NCI-H1694 treated with DMSO at 0.1 percent for 48 hours (cell line): ENCODE measurements at places on chromosomes 12 and 14.

- peak; percentile 55 for DNase-seq
Observed at GRCh38 chr12:47360771-47361388, 281.1 kb upstream of the AMIGO2 start.

GRCh38 chr12:57166971-57167371, 19.6 kb upstream of the LRP1-AS start:
- DNase-seq: no peak

DNA sequence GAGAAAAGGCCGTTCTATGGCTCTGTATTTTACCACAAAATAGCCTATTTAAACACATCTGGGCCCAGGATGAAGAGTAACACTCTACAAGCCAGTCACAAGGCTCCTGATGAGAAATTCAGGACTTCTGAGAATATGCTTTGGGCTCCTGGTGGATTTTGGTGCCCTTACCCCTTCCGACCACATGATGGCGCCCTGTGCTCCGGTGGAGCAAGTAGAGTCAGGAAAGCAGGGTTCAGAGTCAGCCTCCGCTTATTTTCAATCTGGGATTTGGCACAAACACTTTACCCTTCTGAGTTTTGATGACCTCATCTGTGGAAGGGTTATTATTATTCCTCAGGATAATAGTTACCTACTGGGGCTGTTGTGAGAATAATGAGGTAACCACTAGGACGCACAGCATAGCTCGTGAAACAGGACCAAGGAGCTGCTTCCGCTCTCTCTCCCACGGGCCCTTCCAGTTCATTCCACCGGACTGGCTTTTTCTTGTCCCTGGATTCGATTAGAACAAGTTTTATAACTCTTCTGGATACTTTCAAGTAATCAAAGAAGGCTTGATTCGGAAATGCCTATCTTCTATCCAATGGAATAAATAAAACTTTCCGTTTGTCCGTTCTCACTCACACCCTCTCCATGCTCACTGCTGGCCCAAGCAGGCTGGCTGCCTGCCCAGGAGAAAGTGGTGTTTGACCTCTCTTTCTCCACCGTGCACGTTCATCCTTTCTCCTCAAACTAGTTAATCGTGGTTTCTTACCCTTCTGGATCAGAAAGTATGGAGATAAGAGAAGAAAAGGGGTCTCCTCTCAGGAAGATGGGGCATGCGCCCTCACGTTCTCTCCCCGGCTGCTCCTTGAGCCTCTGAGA, 104.6 kb downstream of the GALC start:
- peak; percentile 18 for DNase-seq

DNA sequence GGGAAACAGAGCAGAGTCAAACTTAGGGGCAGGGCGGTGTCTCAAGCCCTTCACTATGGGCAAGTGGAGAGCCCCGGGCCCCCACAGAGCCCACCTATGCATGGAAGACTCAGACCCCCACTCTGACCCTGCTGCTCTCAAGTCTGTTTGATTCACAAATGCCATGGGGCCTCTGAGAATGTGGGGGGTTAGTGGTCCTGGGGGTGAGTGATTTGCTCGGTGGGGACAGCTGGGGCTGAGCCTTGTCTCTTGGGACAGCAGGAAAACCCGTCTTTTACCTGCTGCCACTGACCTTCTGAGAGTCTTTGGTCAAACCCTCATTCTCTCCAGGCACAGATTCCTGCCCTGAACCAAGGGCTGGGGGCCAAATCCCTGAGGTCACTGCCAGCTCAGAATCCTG, 201.0 kb upstream of the RTL1 start:
- DNase-seq: no peak

DNA sequence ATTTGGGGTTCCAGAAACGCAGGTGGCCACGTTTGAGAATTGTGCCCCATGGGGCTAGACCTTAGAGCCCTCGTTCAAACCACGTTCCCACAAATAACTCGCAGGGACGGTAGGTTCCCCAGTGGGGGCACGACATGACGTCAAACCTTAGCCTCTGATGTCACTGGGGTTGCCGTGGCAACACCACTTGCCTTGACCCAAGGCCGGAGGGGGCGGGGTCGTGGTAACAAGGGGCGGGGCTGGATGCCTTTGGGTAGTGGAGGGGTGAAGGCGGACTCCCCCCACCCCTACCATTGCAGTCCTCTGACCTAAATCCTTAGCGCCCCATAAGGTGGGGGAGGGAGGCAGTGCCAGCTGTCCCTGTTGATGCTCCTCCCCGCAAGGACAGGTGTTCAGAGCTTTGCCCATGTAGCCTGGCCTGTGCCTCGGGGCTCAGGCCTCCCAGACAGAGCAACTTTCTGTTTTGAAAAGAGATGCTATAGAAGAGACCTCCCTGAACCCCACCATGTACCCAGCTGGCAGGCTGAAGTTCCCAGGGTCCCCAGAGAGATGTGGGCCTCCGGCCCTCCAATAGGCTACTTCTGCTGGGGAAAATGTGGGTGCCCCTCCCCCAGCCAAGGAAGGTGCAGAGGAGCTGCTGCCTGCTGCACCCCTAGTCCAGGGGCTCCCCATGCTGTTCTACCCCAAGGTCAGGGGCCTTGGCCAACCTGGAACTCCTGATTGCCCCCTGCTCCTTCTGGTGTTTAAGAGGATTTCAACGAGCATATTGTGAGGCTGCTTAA, 1.9 kb downstream of the FAM222A start:
- DNase-seq: no peak

DNA sequence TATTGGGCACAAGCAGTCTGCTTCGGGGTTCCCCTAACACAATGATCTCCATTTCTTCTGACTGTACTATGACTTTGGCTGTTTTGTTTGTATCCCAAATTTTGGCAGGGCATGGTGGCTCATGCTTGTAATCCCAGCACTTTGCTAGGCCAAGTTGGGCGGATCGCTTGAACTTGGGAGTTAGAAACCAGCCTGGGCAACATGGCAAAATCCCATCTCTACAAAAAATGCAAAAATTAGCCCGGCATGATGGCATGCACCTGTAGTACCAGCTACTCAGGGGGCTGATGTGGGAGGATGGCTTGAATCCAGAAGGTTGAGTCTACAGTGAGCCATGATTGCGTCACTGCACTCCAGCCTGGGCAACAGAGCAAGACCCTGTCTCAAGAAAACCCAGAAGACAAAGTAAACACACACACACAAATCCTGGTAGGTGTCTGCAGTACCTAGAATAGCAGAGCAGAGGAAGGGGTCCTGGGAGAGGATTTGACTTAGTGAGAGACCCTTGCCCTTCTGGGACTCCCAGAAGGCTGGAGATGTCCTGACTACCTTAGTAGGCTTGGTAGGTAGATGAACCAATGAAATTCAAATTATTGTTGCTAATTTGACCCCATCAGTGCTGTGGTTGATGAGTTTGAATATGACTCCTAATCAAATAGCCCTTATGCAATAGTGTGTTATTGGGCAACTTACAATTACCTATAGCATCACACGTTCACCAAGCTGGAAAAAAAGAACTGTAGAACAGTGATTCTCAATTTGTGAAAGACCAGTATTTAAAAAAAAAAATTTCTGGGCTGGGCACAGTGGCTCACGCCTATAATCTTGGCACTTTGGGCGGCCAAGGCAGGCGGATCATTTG, 6.8 kb upstream of the AEBP2 start:
- no peak for DNase-seq
